ENCODE measurements at places on chromosomes 5 and 9. TPM values are rescaled to one million over a fixed set of nuclear protein-coding genes. Genes with fewer than 3 reads are reported as not detected.

UBLCP1 gene
- total RNA-seq: 36.0 TPM

PCDHB15 gene
- total RNA-seq: not detected

SLC23A1 gene
- total RNA-seq: not detected

GRCh38 chr5:160679567-160680309, 172.3 kb downstream of the ATP10B start:
- no peak for DNase-seq

GRCh38 chr9:135980926-135981630, 19.9 kb upstream of the UBAC1 start:
- no peak for DNase-seq

- no peak for DNase-seq
Measured at GRCh38 chr9:122080986-122081385, 12.1 kb downstream of the TTLL11 start.

GRCh38 chr5:74139589-74139988, 500.9 kb downstream of the ENC1 start:
- DNase-seq: no peak

GRCh38 chr5:120527251-120527650, 63.2 kb downstream of the PRR16 start:
- DNase-seq: no peak

- no peak for DNase-seq
Measured at GRCh38 chr5:152092580-152092979, 167.9 kb upstream of the GLRA1 start.

Data from H7 (cell line).